ENCODE measurements at places on chromosomes 3 and 15.
A peak's percentile ranks its signal among the peaks of the same experiment; 100 is the strongest.

DNA sequence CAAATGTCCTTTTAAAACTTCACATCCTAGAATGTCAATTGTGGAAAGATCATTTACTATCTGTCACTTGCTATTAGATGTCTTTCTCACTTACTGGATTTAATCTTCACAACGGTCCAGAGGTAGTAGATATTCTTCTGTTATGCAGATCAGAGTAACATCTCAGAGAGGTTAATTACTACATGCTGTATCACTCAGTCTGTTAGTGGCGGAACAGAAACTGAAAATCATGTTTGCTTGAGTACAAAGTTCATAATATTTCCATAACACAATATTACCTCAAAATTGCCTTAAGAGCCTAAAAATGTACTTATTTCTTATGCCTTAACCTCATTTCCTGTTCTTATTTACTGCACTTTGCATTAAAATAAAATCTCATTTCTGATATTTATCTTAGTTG lies 28.6 kb upstream of the GPR149 start:
- no peak for DNase-seq

GRCh38 chr3:69210068-69210730 lies 87.8 kb upstream of the LMOD3 start:
- DNase-seq = no peak

- no peak for DNase-seq
Observed at GRCh38 chr3:156106721-156107373, 13.5 kb upstream of the KCNAB1 start.

- DNase-seq = no peak
Observed at GRCh38 chr3:102018551-102018950, 169.2 kb downstream of the NFKBIZ start.

DNA sequence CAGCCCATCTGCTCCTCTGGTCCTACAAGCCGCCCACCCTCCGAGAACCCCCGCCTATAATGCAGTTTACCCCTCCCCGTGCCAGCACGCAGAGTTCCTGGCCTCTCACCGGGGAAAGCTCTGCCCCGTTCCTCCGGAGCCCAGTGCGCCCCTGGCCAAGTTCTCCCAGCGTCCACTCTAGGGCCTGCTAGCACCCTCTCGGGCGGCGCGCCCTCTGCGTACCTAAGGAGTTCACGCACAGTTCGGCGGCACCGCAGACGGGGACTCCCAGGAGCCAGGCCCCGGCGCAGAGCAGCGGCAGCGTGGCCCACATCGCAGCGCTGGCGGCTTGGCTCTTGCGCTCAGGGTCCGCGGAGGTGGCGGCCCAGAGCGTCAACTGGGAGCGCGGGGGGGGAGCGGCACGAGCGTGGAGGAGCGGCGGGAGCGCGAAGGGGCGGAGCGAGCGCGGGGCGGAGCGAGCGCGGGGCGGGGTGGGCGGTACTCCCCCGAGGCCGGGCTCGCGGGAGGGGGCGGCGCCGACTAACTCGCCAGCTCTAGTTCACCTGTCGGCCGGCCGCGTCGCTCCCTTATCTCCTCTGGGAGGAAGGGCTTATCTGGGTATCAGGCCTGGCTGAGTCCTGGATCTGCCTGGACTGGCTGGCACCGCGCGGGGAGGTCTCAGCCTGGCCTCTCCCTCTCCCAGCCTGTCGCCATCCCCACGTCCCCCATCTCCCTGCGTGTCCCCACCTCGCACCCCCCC lies at the start of gene CTSH:
Gene CTSH, minus strand, starts transcription at position 378 of the 739 bp plus-strand sequence. Its CDS starts 65 bp downstream, at position 313.
- DNase-seq = peak; percentile 76

GRCh38 chr3:126926684-126927400 lies 56.1 kb upstream of the PLXNA1 start:
- no peak for DNase-seq

Measured in renal pelvis (tissue), 12 donors.